ENCODE measurements at places on chromosomes 11 and 22.

- DNase-seq = no peak
These were observed 361.8 kb upstream of the LUZP2 start for GRCh38 chr11:24134879-24135589.

DNA sequence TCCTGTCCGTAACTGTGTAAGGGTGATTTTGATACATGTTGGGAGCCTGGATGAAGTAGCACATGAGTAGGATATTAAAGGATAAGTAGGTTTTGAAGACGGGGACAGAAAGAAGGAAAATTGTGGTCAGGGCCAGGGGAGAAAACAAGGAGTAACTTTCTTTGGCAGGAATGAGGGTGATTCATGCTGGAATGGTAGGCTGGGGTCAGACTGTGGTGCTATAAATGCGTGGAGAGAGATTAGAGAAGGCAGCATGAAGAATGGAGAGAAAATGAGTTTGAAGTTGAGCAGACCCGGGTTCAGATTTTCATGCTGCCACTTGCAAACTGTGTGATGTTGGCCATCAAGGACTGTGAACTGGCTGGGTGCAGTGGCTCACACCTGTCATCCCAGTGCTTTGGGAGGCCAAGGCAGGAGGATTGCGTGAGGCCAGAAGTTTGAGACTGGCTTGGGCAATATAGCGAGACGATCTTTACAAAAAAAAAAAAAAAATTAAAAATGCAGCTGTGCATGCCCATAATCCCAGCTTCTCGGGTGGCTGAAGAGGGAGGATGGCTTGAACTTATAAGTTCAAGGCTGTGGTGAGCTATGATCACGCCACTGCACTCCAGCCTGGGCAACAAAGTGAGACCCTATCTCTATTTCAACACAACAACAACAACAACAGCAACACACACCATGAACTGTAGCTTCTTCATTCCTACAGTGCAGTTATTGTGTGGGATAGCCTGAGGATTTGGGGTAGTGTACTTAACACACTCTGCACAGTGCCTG, 22.3 kb downstream of the ZBTB16 start:
- peak; percentile 46 for DNase-seq

GRCh38 chr11:11958403-11959231, 49.8 kb downstream of the DKK3 start:
- DNase-seq = no peak

DNA sequence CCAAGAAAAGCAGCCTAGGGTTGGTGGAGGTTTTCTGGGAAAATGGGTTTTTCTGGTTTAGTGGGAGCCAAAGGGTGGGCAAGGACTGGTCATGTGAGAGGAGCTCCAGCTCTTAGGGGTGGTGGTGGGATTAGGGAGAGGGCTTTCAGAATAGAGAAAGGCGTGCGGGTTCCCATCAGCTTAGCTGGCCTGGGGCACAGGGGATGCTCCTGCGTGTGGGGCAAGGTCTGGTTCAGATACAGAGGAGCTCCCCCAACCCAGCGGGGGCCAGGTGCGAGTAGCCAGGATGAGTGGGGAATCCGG, 644 bp downstream of the TMEM134 start:
- no peak for DNase-seq

DNA sequence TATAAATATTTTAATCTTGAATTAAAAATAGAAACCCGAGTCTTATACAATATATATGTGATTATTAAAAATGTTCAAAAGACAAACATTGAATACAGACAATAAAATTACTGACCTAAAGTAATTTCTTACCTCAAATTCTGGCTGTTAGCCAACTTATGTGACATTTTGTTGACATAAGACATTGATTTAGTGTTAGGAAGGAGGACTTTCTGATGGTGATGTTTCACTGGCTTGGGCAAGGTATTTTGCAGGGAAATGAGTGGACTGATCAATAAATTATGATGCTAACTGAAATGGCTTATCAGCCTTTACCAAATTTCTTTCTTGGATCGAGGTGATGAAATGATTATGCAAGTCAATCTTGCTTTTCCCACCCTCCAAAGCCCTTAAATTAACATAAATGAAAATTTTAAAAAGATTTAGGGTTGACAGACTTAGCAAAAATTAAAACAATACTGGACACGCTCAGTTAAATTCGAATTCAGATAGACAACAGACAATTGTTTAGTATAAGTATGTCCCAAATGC, 33.2 kb upstream of the FZD4 start:
- no peak for DNase-seq

GRCh38 chr11:76783896-76784813, 999 bp downstream of the TSKU start:
- DNase-seq = peak; percentile 83

- DNase-seq = peak; percentile 56
These were observed 10.6 kb downstream of the SLC6A5 start for GRCh38 chr11:20609727-20610707.

DNA sequence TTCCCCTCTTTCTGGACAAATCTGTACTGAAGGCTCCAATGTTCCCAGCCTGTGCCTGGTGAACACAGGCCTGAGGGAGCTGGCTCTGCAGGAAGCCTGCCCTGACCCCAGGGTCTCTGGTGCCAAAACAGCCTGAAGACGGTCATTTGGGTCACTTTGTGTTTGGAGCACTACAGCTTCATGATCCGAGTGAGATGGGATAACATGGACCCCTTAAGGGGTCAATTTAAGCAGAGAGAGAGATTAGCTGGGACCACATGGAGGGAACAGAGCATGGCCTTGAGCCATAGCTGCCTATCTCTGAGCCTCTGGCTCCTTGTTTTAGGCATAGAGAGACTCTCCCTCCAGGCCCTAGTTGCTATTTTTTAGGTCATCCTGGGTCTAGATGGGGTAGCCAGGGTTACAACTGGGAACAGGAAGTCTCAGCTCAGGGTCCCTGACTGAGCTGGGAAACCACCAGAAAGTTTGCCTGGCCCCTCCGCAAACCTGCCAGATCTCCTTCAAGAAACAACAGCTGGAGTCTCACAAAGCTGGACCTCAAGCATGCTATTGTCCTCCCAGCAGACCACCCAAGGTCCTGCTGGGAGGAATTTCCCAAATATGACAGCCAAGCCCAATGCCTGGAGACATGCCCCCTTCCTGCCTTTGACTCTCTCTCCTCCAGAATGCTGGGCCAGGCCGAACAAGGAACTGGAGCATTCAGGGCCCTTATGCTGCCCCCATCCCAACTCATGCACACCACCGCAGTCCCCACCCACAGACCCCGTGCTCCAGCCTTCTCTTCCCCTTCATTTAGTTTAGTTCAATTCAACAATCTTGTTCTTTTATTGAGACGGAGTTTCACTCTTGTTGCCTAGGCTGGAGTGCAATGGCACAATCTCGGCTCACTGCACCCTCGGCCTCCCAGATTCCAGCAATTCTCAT, 4.0 kb downstream of the SLCO2B1 start:
- no peak for DNase-seq

- no peak for DNase-seq
These were observed 295.3 kb upstream of the CNTN5 start for GRCh38 chr11:98725471-98725870.

- DNase-seq = no peak
These were observed 46.3 kb upstream of the MPEG1 start for GRCh38 chr11:59259047-59259446.

DNA sequence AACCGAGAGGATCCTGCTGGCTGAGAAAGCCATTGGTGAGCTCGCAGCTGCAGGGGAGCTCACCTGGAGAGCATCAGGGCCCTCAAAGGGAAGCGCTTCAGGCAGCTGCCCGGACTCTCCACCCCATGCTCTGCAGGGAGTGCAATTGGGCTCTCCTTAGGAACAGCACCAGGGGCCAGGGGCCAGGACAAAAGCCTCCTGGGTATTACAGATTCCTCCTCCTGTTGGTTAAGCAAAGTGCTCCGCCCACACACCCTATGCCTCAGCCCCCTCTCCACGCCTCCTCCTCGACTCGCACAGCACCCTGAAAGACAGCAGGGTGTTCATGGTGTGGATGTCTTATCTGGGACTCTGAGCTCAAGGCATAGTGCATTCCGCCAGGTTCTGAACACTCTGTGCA, 139.9 kb downstream of the SHANK2 start:
- no peak for DNase-seq

- no peak for DNase-seq
These were observed 1.1 kb upstream of the ABCG4 start for GRCh38 chr11:119147604-119148333.

DNA sequence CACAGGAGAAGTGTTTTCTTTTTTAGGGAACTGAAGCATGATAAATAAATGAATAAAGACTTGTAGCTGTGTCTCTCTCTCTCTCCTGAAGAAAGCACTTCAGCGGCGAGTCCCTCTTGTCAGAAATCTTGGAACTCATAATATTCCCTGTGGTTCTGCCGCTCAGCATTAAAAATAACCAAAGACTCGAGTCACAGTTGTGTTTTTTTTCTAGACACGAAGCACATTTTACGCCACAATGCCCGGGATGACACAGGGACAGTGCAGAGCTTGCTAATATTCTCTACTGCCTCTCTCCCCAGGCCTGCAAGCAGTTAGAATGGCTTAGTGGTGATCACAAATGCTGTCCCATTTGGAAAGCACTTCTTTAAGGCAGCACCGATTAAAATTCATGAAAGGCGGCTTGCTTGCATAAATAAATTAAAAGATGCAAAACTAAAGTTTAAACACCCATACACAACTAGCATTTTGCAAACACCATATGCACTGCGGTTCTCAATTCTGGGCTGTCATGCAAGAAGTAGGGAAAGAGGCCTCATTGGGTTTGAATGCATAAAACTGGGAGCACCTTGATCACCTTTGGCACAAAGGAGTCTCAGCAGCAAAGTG, 597.4 kb downstream of the SOX6 start:
- no peak for DNase-seq

DNA sequence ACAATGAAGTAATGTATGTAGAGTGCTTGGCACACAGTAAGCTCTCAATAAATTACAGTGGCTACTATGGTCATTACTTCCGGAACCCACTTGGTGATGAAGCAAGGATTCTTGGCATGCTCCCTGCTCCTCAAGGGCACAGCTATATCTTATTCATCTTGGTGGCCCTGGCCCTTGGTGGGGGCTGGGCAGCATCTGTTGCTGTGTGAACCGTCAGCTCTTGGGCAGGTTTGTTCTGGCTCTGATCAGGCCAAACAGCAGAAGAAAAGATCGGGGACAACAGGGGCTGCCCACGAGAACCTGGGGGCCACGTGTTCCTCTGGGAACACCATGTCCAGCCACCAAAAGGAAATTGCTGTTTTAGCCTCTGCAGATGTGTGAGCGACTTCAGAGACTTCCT, 136.9 kb upstream of the SYT13 start:
- DNase-seq = no peak

GRCh38 chr11:118342503-118343161, at the start of gene CD3D:
CD3D (minus strand) TSS chr11:118342705; CDS start chr11:118342607, 98 bp downstream.
- no peak for DNase-seq

GRCh38 chr22:33404723-33405122, 346.5 kb upstream of the SYN3 start:
- DNase-seq = no peak

GRCh38 chr11:119696378-119697222, 32.4 kb downstream of the NECTIN1 start:
- no peak for DNase-seq

GRCh38 chr22:45995405-45996101, 18.6 kb upstream of the WNT7B start:
- DNase-seq = no peak

- no peak for DNase-seq
These were observed 28.1 kb upstream of the ALX4 start for GRCh38 chr11:44338026-44338425.

GRCh38 chr22:18034076-18034475, 9.7 kb upstream of the MICAL3 start:
- no peak for DNase-seq

- DNase-seq = no peak
These were observed 4.3 kb downstream of the SLC43A3 start for GRCh38 chr11:57422669-57423068.

- no peak for DNase-seq
These were observed 49.7 kb upstream of the MYEOV start for GRCh38 chr11:69244266-69244665.

- no peak for DNase-seq
These were observed 444.3 kb downstream of the TBC1D22A start for GRCh38 chr22:47206666-47207218.

DNA sequence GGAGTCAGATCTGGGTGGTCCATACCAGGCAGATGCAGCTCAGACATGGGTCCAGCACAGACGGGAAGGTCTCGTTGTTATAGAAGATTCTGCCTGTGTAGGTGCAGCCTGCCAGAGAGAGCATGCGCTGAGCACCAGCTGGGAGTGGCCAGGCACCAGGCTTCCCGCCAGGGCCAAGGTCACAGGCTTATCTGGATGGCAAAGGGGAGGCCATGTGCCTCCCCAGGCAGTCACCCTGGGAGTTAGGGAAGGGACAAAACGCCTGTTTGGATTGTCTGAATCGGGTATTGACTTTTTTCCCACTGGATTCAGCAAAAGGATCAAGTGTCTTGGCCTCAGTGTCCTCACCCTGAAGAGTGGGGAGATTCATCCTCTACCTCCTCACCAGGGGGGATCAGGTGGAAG, 26.5 kb downstream of the PGA5 start:
- no peak for DNase-seq

DNA sequence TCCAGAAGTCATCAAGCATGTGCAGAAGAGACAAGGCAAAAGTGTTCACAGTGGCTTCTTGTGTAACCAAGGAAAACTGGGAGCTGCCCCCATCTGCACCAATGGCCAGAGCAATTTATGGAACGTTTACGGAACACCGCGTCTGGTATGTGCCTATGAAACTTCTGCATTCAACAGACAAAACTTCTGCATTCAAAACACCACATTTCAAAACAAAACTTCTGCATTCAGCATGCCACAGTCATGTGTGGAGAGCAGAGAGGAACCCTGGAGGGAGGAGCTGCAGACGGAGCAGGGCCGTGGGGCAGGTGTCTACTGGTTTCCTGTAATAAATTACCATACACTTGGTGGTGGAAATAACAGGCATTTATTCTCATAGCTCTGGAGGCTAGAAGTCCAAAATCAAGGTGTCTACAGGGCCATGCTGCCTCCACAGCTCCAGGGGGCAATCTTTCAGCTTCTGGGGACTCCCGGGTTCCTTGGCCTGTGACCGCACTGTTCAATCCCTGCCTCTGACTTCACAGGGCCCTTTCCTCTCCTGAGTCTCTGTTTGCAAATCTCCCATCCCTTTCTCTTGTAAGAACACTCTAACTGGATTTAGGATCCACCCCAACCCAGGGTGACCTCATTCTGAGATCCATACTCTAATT, 32.2 kb downstream of the RPL3 start:
- peak; percentile 44 for DNase-seq
